Stimulated activated CD8-positive, alpha-beta memory T cell treated with anti-CD3 and anti-CD28 coated beads, Interleukin-15, amount 100 ng/mL, for 24 hours (primary cell): ENCODE measurements at places on chromosomes 4 and X.

DNA sequence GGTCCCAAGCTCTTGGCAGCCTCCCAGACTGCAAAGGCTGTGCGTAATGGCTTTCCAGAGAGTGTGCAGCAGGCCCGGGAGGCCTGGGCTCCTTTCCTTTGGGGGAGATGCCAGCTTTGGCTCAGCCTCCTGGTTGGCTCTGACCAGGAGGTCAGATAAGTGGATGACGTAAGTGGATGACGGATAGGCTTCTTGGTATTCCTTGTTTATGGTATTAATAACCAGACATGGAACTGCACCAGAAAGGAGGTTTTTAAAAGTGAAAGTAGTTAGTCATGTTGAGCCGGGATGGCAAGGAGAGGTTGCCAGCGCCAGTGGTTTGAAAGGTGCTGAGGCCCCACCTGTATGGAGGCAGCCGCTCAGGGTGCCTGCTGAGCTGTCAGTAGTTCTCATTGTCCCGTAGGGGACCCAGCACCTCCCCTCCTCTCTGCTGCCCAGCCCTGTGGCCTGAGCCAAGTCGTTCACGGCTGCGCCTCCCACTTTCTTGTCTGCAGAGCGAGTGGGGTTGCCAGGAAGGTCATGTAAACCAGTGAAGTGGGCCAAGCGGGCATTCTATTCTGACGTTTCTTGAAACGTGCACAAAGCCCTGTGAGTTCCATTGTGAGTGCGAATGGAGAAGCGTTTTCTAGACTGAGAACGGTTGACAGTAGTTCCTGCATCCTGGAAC, 28.7 kb upstream of the STOX2 start:
- no peak for DNase-seq

DNA sequence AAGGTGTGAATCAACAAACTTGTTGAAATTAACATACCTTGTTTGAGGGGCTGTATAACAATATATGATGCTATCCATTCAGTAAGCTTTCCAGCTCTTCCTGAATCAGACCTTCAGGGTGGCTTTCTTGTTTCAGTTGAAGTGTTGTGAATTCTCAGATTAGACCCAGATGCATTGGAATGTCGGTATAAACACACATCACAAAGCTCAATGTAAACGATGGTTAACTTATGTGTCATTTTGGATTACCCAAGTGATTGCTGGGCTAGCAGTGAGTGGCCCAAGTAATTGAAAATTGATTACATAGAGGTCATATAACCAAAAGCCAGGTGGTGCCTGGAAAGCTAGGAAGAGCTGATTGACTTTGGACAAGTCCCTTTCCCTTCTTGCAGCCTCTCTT, 115.0 kb downstream of the SHROOM4 start:
- no peak for DNase-seq

- no peak for DNase-seq
Observed at GRCh38 chr4:185713731-185714130, 98.3 kb downstream of the SORBS2 start.

DNA sequence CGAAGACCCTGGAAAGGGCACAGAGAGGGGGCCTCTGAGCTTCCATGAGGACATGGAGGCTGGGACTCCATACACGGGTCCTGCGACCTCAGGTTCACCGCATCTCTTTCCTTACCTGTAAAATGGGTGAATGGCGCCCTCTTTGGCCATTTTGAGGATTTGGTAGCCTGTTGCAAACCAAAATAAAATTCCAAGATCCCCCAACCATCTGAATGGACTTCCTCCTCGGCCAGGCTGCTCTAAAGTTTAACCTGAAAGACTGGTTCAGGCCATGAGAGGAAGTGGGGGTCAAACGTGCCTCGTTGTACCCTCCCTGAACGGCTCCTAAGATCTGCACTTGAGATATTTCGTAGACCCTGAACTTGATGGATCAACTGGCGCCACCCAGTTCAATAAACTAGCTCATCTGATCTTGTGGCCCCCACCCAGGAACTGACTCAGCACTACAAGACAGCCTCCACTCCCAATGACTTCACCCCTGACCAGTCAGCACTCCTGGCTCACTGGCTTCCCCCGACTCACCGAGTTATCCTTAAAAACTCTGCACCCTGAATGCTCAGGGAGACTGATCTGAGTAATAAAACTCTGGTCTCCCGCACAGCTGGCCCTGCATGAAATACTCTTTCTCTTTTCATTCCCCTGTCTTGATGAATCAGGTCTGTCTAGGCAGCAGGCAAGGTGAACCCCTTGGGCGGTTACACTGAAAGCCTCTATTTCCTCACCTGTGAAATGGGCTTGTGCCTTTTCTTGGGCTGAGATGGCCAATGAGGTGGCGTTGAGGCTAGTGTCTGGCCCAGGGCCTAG, 32.9 kb upstream of the GPR78 start:
- no peak for DNase-seq

DNA sequence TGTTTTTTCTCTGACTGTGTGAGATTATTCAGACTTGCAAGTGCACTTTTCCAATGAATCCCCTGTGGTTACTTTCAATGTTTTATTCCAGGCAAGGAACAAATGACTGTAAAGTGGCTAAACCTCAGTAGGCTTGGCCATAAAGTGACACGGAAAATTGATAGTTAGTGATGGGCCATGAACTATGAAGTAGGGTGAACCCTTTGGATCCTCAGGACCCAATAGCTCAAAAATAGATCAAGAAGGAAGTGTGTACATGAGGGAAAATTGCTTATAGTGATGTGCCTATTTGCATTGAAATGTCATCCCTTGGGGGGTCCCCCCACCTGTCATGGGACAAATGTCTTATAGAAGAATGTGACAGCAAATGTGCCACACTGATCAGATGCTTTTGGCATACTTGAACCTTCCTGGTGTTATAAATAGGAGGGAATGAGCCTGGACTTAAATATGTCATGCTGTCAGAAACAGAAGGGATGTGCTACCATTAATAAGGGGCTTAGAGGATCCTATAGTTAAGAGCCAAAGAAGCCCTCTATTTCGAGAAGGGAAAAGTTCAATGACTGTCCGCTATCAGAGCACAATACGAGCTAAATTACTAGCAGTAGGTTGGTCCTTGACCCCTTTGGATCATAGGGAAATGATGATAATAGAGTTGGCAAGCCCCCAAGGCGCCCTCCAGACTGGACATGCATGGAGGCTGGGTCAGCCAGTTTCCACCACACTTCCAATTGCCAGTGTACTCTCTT, 30.3 kb downstream of the SLC16A2 start:
- no peak for DNase-seq

GRCh38 chrX:63930140-63930539, 145.1 kb upstream of the ARHGEF9 start:
- no peak for DNase-seq
